ENCODE measurements at places on chromosomes 5 and 9.

DNA sequence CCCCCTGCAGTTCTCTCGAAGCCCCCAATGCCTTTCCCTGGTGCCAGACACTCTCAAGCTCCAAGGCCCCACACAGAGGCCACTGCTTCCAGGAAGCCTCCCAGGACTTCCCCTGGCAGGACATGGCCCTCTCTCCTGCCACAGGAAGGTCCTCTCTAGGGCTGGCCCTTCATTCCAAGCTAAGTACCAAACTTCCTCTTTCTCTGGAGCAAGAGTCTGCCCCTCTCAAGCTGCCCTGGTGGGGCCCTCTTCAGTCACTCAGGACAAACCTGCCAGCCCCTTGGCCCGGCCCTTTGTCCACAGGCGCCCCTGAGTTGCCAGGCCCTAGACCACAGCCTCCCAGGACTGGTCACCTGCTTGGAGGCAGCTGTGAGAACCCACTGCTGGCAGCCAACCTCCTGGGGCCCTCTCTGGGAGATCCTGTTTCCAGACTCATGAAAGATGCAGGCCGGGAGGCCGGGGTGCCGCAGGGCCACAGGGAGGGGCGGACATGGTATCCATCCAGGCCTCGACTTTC, 6.6 kb downstream of the NINJ1 start:
- DNase-seq: no peak

GRCh38 chr5:96538808-96539250, 105.8 kb upstream of the PCSK1 start:
- DNase-seq: no peak

- no peak for DNase-seq
Measured at GRCh38 chr5:125978015-125978414, 445.2 kb upstream of the GRAMD2B start.

- DNase-seq: no peak
Measured at GRCh38 chr5:140083120-140083519, 30.8 kb upstream of the PURA start.

- DNase-seq: no peak
Measured at GRCh38 chr9:102740578-102740977, 254.6 kb upstream of the CYLC2 start.

DNA sequence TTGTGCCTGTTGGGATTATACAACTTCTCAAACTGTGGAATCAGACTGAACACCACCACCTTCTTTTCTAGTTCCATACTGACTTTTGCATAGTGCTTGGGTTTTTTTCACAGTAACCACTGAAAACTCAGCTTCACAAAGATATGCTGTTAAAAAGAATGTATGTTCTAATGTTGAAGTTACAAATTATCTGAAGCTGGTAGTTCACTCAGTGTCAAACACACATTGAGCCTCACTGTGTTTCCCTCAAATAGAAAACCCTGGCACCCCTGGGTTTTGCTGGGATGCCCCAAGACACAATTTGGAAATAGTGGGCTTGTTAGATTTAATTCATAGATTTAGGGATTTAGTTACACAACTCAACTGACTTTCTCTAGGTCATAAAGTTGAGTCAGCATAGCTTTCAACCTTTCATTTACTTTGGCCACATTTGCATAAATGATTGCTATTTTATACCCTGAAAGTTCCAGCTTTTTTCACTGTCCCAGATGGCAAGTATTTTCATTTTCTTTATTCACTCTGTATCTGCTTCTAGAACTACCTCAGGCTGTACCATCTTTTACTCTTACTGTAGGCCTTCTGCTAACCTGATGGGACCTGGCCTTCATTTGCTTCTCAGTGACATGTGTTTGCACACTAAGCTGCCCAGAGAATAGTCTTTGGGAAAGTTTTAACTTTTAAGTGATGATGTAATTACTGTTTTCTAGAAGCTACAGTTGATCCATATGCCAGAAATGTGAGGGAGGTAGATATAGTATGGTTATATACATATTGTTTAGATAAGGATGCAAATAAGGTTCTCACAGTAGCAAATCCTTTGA, 115.1 kb downstream of the CDC42SE2 start:
- DNase-seq: no peak

DNA sequence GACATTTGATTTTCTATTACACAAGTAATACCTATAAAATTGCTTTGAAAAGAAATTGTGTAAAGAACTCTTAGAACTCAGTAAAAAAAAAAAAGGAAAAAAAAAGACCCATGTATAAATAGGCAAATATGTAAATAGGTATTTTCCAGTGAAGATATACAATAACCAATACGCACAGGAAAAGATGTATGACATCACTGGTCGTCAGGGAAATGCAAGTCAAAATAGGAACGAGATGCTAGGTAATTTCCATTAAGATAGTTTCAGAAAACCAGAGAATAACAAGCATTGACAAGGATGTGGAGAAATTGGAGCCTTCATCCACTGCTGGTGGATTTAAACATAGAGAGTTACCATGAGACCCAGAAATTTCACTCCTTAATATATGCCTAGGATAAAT, 708.8 kb downstream of the MTRR start:
- no peak for DNase-seq

DNA sequence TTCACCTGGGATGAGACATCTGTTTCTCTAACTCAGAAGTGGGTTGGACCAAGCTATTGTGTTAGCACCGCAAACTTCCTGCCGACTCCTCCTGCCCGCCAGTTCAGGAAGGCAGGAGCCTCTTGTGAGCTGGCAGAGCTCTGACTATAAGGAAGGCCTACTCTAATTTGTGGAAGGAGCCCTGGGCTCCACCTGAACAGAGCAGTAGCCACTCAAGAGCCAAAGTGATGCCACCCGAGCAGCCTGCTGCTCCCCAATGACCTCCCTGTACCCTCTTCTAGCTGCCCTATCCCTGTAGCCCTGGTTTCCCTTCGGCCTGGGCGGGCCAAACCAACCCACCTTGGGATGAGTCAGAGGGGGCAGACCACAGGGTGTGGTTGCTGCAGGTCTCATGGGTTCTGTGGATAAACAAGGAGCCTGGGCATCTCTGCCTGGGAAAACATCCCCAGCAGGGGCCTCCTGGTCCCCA, 81.6 kb downstream of the PSD2 start:
- DNase-seq: no peak

DNA sequence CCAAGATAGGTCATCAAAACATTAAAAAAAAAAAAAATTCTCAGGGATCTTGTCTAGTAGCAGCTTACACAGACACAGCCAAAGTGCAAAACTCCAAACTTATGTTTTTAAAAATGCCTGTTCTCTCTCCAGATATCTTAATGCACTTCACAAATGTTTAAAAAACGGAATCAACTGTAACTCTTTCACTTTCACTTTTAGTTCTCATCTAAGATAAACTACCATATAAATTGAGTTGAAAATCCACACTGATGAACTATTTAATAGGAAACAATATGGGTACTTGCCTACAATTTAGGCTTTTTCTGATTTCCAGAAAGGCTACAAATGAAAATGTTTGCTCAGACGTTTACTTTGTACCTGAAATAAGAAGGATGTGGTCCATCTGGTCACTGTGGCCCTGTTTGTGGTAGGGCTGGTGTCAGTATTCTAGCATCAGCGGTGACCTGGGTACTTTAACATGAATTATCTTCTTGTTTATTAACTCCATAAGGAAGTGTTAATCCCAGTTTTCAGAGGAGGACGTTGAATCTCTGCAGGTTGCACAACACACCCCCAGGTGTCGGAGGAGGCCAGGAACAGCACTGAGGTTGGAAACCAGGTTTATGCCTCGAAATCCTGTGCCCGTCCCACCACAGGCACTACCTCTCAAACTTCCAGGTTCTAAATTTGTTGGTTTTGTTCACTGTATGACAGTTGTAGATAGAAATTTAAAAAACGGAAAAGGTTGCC, 13.3 kb upstream of the LPCAT1 start:
- DNase-seq: no peak

DNA sequence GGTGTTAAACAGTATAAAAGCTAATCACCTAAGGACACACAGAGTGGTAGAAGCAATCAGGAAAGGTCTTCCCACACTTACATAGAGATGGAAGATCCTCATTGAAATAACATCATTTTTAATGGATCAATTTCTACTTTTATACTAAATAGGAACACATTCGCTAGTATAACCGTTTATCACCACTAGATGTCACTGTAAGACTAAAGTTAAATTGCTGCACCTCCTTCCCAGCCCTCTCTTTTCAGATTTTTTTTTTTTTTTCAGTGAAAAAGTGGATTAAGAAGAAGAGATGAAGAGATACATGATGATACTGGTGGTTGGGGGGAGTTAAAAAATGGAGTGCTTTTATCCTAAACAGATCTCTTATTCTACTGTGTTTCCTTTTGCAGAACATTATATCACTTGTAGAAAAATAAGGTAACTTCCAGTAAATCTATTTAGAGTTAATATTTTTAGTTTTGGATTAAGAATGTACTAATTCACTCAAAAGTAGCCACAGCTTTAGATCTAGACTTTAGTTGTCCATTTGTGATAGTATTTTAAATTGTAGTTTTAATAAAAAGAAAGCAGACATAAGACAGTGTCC, 116.9 kb upstream of the ARRDC3 start:
- DNase-seq: no peak

GRCh38 chr5:15606197-15606596, 106.2 kb downstream of the FBXL7 start:
- DNase-seq: no peak

DNA sequence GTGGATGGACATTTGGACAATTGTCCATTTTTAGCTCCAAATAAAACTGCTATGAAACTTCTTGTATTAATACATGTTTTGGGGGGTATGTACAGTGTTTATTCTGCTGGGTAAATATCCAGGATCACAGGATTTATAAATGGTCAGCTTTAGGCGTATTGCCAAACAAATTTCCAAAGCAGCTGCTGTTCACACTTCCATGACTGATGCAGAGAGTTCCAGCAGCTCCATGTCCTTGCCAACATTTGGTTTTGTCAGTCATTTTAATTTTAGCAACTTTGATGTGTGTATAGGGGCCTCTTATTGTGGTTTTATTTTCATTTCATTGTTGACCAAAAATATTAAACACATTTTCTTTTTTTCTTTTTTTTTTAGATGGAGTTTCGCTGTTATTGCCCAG, 9.8 kb upstream of the SUSD1 start:
- DNase-seq: no peak

DNA sequence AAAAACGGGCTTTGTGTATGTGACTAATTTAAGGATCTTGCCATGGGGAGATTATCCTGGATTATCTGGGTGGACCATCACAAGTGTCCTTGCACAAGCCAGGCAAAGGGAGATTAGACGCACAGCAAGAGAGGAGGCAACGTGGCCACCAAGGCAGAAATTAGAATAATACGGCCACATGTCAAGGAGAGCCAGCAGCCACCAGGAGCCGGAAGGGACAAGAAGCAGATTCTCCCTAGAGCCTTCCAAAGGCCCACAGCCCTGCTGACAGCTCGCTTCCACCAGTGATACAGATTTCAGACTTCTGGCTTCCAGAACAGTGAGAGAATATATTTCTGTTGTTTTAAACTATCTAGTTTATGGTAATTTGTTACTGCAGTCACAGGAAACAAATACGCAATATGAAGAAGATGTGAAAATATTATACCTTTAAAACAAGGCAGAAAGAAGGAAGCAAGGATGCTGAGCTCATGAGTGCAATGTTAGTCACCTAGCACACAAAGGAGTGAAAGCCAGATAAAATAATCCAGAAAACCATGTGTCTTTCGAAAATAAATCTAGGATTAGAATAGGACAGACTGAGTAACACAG, 28.7 kb upstream of the F2RL1 start:
- DNase-seq: no peak

DNA sequence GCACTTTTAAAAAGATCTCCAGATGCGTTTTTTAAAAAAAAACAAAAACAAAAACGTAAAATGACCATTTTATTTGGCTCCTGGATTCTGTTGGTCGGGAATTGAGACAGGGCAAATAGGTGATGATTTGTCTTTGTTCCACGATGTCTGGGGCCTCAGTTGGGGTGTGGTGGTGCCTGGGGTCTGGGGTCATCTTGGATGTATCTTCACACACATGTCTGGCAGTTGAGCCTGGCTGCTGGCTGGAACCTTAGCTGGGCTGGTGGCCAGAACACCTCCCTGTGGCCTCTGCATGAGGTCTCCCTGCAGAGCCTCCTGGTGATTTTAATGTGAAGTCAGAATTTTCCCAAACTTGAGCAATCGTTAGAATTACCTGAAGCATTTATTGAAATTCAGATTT, 42.5 kb upstream of the BASP1 start:
- DNase-seq: no peak

- DNase-seq: no peak
Measured at GRCh38 chr9:437574-438001, 222.9 kb downstream of the DOCK8 start.

DNA sequence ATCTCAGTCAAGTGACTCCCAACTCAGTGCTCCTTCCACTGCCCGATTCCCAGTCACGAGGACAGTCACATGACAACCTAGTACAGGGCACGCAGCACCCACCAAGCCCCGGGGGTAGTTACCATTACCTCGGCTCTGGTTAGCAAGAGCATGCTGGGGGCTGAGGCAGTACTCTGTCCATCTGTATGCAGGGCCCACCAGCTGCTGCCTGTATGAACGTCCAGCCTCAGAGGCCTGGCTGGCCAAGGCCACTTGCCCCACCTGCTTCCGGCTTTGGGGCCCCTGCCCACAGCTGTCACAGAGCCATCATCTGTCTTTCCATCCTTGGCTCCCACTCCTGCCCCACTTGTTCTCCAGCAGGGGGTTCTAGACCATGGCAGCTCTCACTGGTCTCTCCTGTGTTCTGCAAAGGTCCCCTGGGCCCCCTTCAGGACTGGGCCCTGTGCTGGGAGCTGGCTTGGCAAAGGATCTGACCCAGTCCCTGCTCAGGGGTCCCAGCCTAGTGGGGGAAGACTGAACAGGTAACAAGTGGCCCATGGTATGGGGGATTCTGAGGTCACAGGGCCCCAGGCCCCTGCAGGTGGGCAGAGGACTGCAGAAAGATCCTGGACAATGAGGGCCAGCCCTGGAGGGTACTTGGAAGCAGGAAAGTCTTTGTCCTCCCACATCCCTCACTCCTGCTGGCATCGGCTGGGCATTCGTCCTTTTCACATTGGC, 3.3 kb downstream of the RPL35 start:
- no peak for DNase-seq

DNA sequence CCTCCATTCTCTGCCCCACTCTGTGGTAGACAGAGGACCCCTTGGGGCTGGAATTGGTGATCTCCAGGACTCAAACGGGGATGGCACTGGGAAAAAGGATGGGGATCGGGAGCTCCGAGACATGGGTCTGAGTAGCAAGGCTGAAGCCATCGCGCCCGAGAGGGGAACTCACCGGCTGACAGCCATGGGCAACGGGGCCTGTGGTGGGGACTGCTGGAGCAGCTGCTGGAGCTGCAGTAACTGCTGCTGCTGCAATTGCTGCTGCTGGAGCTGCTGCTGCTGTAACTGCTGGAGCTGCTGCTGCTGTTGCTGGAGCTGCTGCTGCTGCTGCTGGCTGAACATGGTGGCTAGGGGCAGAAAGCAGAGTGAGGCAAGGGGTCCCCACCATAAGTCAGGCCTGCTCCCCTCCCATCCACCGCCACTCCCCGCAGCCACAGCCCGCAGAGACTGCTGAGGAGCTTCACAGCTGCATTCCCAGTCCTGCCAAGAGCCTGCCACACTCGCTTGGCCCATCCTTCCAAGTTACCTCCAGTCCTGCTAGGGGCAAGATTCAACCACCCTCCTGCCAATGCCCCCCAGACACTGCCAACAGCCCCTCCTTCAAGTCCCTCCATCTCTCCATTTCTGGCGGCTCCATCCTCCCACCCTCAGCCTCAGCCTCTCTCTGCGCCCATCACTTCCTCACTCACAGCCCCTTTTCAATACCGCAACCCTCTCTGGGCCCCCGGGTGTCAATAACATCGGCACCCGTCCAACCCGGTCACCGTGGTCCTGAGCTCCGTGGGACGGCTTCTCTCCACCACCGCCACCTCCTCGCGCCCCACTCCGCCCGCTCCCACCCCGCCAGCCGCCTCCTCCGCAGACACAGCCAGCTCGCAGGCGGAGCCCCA, 611 bp downstream of the CIZ1 start:
- peak; percentile 19 for DNase-seq
